Smooth muscle cell of the pulmonary artery (primary cell): ENCODE measurements at places on chromosomes 11 and 22. TPM values are rescaled to one million over a fixed set of nuclear protein-coding genes. Genes with fewer than 3 reads are reported as not detected.

The CST6 gene
- total RNA-seq: 2.9 and 6.1 TPM in 2 replicates

The FLRT1 gene
- 0.03 and 0.07 TPM in 2 replicates for total RNA-seq

The LRRC74B gene
- total RNA-seq: 0.07 TPM in 1 of 2 replicates, not detected in the other

The SLC35C1 gene
- total RNA-seq: 13.1 and 17.7 TPM in 2 replicates

The PATE3 gene
- total RNA-seq: not detected in 2 replicates

The FGF3 gene
- total RNA-seq: not detected in 2 replicates

The C22orf15 gene
- total RNA-seq: 1.4 and 1.8 TPM in 2 replicates

The USH1C gene
- total RNA-seq: not detected in 2 replicates

The PRG3 gene
- not detected in 2 replicates for total RNA-seq

The ALG8 gene
- 27.5 and 28.6 TPM in 2 replicates for total RNA-seq

The RIMBP3C gene
- 0.20 TPM in 1 of 2 replicates, not detected in the other for total RNA-seq

The CABP4 gene
- total RNA-seq: under 0.01 TPM in 1 of 2 replicates, not detected in the other

The ART1 gene
- not detected in 2 replicates for total RNA-seq

The PAX6 gene
- not detected in 2 replicates for total RNA-seq

The TPH1 gene
- 0.03 and 0.07 TPM in 2 replicates for total RNA-seq

The IGF2 gene
- total RNA-seq: 0.07 and 0.10 TPM in 2 replicates

The TRPC6 gene
- total RNA-seq: 0.89 and 16.9 TPM in 2 replicates

The OR4D5 gene
- total RNA-seq: not detected in 2 replicates

The GNAZ gene
- total RNA-seq: 1.5 and 3.1 TPM in 2 replicates

The TYR gene
- total RNA-seq: not detected in 2 replicates

The ARFIP2 gene
- total RNA-seq: 49.1 and 51.6 TPM in 2 replicates

The PATE1 gene
- total RNA-seq: not detected in 2 replicates

The KLHL35 gene
- 3.6 and 4.6 TPM in 2 replicates for total RNA-seq

The OR8D4 gene
- total RNA-seq: not detected in 2 replicates

The OR52I2 gene
- total RNA-seq: not detected in 2 replicates

The NAALADL1 gene
- 22.0 and 26.3 TPM in 2 replicates for total RNA-seq

The OR6T1 gene
- total RNA-seq: not detected in 2 replicates

The SHANK3 gene
- 0.33 and 0.59 TPM in 2 replicates for total RNA-seq

The MTCH2 gene
- total RNA-seq: 63.1 and 79.9 TPM in 2 replicates

The MUC15 gene
- not detected in 2 replicates for total RNA-seq

The BCR gene
- 29.8 and 84.0 TPM in 2 replicates for total RNA-seq

The MAFF gene
- total RNA-seq: 33.8 and 42.3 TPM in 2 replicates

The MEI1 gene
- total RNA-seq: 0.20 and 0.26 TPM in 2 replicates

The MPZL2 gene
- total RNA-seq: 0.07 and 0.56 TPM in 2 replicates

The OR8G5 gene
- not detected in 2 replicates for total RNA-seq

The C11orf86 gene
- total RNA-seq: not detected in 2 replicates

The GLB1L3 gene
- not detected in 2 replicates for total RNA-seq

The KIRREL3 gene
- 4.6 and 5.0 TPM in 2 replicates for total RNA-seq

The ASRGL1 gene
- 0.23 and 0.59 TPM in 2 replicates for total RNA-seq

The SWAP70 gene
- total RNA-seq: 46.0 and 50.3 TPM in 2 replicates

The SIRT3 gene
- total RNA-seq: 10.2 and 11.1 TPM in 2 replicates

The OR51B5 gene
- 0.13 and 0.17 TPM in 2 replicates for total RNA-seq

The TSSK2 gene
- total RNA-seq: not detected in 2 replicates

The EMSY gene
- 11.6 and 13.4 TPM in 2 replicates for total RNA-seq

The DDX25 gene
- total RNA-seq: not detected in 2 replicates

The SAA2 gene
- 0.46 and 40.6 TPM in 2 replicates for total RNA-seq

The FOLR3 gene
- total RNA-seq: 3.4 TPM in 1 of 2 replicates, not detected in the other
